ENCODE measurements at places on chromosomes 11 and 22. TPM values are rescaled to one million over a fixed set of nuclear protein-coding genes. Genes with fewer than 3 reads are reported as not detected.

ZPR1 gene
- total RNA-seq, result 35.7 TPM

OR52E8 gene
- total RNA-seq, result not detected

BDNF gene
- 2.5 TPM for total RNA-seq

C11orf58 gene
- total RNA-seq, result 94.0 TPM

- DNase-seq, result no peak
Measured at GRCh38 chr11:65864706-65865471, 4.7 kb downstream of the MUS81 start.

- no peak for DNase-seq
Measured at GRCh38 chr22:29092243-29092642, 19.4 kb downstream of the KREMEN1 start.

DNA sequence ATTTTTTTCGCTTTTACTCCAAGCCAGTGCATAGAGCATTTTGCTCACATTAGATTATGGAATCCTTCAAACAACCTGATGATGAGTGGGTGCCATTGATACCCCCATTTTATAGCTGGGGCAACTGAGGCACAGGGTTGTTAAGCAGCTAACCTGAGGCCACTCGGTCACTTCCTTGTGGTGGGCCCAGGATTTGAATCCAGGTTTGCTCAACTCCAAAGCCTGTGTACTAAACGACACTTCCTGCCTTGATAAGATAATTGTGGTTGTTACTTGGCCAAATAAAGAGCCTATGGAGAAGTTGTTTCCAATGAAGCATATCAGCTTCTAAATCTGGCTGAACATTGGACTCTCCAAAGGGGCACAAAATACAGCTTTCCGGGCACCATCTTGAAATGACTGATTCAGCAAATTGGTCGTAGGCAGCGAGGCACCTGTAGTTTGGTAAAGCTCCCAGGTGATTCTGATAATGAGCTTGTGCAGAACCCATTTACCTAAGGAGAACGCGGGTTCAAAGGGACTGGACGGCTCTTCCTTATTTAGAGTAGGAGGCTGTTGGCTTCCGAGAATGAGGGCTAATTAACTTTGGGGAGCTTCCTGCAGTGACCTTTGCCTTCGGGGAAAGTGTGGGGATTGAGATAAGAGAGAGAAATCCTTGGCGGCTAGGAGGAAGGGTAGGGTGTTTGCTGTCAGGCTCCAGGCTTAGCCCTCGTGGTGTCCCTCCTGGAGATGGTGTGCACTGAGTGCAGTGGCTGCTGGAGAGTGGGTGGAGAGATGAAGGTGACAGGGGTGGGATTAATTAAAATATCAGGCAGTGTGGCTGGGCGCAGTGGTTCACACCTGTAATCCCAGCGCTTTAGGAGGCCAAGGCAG lies 17.5 kb upstream of the EHF start:
- no peak for DNase-seq

DNA sequence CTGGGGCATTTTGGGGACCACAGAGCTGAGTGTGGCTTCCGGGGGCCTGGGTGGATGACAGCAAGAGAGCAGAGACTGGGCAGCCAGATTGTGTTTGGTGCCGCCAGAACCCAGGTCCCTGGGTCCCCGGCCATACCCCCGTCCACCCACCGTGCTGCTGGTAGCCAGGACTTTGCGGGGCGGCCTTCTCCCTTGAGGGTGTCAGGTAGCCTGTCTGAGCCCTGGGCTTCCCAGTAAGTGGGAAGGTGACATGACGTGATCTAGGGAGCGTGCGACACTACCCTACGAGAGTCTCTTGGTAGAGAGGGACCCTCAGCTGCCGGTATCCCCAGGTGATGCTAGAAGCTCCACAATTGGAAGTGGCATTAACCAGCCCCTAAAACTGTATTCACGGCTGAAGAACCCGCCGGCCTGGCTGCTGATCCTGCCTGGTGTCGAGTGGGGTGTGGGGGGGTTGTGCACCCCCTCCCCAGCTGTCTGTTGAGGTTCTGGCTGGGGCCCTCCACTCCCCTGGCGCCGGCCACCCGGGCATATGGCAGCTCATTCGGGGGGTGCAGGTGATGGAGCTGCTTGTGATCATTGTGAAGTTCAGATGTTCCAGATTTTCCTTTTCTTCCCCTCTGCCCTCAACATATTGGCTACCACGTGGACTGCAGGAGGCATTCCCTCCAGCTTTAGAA lies 66.9 kb downstream of the MPPED1 start:
- no peak for DNase-seq

DNA sequence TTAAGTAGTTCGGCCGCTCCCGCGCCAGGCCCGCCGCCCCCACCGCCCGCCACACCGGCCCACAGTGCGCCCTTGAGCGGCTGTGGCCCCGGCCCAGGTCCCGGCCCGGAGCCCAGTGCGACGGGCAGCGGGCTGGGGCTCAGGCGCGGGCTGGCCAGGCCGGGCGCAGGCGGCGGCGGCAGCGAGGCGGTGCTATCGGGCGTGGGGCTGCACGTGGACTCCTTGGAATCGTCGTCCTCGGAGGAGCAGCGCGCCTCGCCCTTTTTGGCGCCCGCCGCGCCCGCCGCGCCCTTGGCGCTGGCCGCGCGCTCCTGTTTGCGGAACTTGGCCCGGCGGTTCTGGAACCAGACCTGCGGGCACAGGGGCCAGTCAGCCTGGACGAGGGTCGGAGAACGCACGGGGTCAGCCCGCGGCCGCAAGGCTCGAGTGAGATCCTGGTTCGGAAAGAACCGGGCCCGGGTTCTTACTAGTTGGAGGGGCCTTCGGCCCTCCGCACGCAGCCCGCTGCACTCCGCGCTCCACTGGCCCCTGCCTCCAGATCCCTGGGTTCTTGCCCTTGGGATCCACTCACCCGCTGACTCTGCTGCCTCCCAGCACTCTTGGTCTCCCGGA lies 4.0 kb downstream of the PHOX2A start:
- DNase-seq, result no peak

GRCh38 chr11:44526438-44526837 lies 39.0 kb upstream of the CD82 start:
- DNase-seq, result no peak

DNA sequence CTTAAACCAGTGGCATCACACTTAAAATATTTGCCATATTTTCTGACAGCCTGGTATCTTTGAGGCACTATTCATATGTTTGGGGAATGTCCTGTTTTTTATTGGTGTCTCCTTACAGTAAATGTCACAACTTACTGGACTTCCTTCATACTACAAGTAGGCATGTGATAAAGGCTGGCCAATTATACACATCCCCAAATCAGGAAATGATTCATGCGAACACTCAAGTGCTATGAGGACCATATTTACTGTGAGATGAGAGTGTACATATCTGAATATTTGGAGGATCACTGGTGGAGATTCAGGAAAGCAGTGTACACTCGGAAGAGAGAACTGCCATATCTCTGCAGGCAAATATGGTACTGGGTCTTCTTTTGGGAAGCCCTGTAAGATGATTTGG lies 913.8 kb upstream of the CHORDC1 start:
- no peak for DNase-seq

GRCh38 chr22:43884600-43885318 lies 7.1 kb downstream of the PNPLA5 start:
- DNase-seq, result peak; percentile 23

- DNase-seq, result no peak
Measured at GRCh38 chr11:92461447-92461846, 236.8 kb downstream of the FAT3 start.

DNA sequence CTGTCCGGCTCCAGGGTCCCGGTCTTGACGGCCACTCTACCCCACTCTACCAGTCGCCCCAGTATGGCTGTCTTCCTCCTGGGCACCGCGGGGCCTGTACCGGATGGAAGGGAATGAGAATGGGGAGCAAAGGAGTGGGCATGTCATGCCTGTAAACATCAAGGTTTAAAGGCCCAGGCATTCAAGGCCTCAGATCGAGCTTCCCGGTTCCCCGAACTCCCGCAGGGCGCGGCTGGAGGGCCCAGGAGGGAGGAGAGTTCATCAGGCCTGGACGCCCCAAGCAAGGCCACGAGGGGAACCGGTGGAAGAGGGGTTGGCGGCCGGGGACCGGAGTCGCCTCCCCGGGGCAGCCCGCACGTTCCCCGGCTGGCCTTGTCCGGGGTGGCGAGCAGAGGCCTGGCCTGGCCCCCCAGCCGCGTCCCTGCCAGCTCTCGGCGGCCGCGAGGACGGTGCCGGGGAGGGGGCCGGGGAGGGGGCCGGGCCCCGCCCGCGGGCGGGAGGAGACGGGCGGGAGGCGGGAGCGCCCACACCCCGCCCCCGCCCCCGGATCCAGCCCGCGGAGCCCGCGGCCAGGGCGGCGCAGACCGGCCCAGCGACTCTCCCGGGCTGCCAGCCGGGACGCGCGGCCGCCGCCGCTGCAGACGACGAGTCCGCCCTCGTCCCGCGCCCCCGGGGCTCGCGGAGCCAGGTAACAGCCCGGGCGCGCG lies at the start of gene CDC42EP1:
TSS of gene CDC42EP1 (plus strand) at position 580 of the 707 bp plus-strand sequence. CDS start 5,870 bp downstream, outside the sequence.
- no peak for DNase-seq

DNA sequence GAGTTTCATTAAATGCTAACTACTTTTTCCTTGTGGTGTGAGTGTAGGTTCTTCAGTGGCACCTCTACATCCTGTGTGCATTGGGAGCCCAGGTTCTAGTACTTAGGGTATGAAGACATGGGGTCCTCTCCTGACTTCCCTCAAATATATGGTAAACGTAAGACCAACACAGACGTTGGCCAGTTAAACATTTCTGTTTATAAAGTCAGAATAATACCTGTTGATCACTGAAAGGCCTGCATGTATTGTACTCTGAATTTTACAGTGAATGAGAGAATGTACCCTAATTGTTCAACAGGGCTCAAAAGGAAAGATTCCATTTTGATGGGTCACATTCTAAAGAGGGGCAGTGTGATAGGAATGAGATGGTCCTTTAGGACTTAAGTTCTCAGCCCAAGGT lies 3.2 kb downstream of the RPL27A start:
- no peak for DNase-seq

DNA sequence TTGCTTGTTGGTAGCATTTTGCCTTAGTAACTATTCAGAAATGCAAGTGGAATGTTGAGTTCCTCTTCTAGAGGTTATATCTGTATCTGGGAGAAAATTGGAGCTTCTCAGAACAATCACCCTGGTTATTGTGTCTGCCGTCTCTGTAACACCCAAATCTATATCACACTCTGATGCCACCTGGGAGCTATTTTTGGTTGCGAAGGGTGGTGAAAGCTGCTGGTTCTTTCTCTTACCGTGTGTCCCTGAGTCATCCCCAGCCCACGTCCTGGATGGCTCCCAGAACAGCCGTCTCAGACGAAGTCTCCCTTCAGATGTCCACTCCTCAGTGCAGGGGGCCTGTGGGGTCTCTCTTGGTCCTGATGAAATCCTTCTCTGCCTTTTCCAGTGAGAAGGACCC lies 83.5 kb downstream of the C22orf31 start:
- peak; percentile 80 for DNase-seq

DNA sequence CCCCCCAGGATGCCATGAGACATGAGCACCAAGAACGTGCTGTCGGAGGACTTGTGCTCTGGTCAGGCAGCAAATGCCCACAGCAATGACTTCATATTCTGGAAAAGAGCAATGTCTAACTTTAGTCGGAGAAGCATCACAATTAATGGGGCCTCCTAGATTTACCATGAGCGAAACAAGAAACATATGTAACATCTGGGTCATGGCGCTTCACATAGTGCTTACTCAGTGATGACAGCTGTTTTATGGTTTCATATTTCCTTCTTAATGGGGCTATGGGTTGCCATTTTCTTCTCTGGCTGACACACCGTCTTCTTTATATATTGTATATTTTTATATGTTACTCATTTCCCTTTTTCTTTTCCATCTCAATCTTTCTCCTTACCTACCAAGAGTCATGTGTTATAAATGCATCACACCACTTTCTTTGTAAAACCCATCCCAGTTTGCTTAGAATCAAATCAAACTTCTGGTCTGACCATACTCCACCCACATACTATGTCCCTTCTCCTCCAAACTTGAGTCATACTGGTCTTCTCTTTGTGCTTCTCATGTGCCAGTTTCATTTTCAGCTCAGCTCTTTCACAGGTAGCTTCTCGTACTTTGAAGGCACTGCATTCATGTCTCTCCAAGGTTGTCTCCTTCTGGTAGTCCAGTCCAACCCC lies 9.4 kb upstream of the CASP12 start:
- no peak for DNase-seq

GRCh38 chr11:2963112-2963754 lies 28.9 kb downstream of the NAP1L4 start:
- peak; percentile 29 for DNase-seq

GRCh38 chr11:132876239-132876638 lies 656.1 kb downstream of the OPCML start:
- DNase-seq, result no peak

Measured in mammary epithelial cell (primary cell).